NCI-H526 (cell line): ENCODE measurements at places on chromosomes 7 and 10.
A peak's percentile ranks its signal among the peaks of the same experiment; 100 is the strongest.

- no peak for DNase-seq
These were observed 7.1 kb downstream of the NUDT1 start for GRCh38 chr7:2248984-2249694.

DNA sequence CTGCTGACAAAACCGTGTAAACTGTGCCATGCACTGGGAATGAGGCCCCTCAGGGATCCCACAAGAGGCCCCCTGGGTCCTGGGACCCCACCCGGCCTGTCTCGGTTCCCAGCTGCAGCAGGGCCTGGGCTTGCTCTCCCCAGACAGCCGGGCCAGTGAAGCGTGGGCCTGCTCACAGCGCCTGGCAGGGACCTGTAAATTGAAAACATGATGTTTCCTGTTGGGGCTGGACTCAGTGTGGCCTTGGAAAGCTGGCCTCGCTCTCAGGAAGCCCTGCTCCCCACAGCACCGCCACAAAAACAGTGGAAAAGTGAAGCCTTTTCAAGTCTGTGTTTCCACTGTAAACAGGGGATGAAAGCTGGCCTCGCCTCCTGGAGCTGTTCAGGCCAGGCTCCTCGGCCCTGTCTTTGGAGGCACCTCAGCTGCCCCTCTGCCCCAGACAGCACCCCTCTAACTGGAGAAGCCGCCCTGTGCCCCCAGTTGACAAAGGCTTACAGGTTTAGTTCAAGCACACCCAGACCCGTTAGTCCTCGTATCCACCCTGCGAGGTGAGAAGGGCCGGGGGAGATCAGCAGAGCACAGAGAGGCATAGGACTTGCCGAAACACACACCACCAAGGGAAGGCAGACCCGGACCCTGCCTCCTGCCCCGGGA lies 108.3 kb downstream of the ZMIZ1 start:
- no peak for DNase-seq

DNA sequence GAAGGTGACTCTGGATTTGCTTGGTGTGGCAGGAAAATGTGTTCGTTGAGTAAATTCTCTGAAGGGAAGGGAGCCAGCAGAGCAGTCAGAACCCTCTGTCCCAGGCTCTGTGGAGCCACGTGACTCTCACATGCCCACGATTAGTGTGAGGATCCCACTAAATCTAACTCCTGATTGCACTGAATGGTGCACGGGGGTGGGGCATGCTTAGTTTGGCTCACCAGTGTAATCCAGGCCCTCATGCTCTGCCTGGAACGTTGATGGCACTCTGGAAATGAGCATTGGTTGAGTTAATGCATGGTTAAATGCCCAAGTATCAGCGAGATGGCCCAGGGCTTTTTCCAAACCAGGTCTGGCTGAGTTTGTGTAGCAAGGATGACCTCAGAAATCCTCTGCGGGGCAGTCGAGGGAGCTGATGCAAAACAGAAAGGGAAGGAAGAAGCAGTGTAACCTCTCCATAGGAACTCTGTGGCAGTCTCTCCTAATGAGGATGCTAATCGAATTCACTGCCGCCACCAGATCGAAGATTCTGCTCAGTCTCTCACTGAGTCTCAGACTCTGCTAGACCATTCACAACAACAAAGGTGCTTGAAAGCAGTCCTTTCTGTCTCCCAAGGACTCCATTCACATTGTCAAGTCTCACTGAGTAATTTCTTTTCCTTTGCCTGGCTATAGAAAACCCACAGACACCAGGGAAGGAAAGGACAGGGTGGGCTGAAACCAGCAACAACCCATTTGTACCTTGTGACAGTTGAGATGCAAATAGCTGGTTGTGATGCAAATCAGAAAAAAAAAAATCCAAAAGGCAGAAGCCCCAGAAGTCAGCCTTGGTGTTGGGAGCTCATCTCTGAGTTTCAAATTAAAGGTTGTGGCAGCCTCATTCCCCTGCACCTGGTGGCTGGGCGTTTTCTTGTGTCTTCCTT lies 98.1 kb downstream of the C10orf105 start:
- DNase-seq: peak; percentile 95

DNA sequence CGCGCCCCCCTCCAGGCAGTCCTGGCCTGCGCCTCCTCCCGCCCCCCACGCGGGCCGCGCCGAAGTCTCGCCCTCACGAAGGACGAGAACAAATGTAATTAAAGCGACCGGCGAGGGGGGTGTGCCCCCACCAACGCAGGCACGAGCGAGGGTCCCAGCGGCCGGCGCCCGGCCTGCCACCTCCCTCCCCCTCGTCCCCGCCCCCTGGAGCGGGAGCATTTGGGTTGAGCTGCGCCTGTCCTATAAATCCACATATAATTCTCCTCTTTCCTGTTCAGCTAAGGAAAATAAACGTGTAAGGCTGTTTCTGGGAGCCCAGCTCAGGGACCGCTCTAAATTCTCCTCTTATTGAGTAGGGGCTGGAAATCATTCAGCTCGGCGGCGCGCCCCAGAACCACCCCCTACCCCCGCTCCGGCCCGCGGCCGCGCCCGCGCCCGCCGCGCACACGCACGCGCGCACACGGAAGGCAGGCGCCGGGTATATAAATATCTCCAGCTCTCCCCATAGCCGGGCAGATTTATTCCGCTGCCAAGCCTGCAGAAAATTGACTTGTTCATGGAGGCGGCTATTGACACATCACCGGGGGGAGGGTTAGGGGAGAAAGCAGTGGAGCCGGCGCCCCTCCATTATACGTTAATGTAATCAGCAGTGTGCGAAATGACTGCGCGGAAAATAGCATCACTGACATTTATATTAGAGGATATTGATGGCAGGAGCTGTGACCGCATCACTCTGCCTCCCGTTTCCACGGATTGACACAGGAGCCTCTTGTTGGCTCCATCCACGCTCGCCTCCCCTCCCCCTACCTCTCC lies 61.6 kb upstream of the BTRC start:
- DNase-seq: no peak

DNA sequence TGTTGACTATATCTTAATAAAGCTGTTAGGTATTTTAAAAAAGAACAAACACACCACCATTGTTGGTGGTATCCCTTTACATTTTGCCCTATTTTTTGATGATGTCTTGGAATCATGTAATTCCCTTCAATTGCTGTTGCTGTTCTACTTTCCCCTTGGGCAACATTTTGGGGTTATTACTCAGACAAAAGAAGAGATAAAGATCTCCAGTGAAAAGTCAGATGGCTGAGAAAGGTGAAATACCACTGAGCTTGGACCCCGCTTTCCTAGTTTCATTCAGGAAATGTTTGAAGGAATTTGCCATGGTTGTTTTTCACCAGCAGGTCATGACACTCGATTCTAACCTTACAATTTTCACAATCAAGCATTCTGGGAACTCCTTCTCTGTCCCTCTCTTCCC lies 84.6 kb downstream of the MACC1 start:
- no peak for DNase-seq
